Activated CD8-positive, alpha-beta memory T cell treated with anti-CD3 and anti-CD28 coated beads for 1 hour (primary cell): ENCODE measurements at places on chromosomes 16 and 17.
A peak's percentile ranks its signal among the peaks of the same experiment; 100 is the strongest.

DNA sequence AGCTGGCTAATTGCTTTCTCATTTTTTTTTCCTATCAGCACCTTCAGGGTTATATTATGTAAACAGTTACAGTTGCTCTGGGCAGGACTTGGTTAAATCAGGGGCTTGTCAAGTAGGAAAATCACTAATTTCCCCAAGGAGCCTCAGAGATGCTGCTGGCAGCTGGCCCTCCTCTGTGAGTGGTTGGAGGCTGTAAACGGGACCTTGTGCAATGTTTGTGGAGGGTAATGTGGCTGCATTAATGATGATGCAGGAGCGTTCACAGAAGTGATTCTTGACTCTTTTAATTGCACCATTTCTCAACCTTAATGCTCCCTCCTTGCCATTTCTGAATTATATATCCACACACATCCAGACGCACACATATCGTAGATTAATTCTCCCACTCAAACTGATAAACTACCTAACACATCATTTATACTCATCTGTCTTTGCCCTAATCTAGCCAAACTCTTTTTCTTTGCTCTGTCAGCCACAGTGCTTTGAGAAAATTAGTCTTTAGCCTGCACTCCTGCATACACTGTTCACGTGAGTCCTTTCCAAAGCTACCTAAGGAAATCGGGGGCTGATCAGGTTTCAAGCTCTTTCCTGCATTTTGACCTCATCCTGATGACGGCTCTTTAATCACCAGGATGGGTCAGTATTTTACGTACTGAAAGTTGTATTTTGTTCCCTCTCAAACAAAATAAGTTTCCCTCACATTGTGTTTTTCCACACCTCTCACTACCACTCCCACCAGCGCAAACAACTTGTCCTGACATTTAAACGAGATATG is 154.4 kb upstream of the PIRT start:
- DNase-seq = no peak

GRCh38 chr17:76623271-76624146 is 20.0 kb downstream of the ST6GALNAC1 start:
- DNase-seq = peak; percentile 34

- DNase-seq = no peak
Measured at GRCh38 chr17:64491994-64492393, 4.9 kb downstream of the POLG2 start.

DNA sequence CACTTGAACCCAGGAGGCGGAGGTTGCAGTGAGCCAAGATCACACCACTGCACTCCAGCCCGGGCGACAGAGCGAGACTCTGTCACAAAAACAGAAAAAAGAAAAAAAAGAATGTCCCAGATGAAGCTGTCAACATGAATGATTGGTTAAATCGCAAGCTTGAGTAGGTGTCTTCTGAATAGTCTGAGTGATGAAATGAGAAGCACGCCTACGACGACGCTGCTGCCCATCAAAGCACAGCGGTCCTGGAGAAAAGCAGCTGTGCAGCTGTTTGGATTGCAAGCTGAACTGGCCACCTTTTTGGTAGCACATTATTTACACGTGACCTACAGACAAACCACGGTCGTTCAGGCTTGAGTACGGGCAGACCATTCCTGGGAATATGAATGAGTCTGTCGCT is 12.5 kb downstream of the ADCY9 start:
- no peak for DNase-seq

DNA sequence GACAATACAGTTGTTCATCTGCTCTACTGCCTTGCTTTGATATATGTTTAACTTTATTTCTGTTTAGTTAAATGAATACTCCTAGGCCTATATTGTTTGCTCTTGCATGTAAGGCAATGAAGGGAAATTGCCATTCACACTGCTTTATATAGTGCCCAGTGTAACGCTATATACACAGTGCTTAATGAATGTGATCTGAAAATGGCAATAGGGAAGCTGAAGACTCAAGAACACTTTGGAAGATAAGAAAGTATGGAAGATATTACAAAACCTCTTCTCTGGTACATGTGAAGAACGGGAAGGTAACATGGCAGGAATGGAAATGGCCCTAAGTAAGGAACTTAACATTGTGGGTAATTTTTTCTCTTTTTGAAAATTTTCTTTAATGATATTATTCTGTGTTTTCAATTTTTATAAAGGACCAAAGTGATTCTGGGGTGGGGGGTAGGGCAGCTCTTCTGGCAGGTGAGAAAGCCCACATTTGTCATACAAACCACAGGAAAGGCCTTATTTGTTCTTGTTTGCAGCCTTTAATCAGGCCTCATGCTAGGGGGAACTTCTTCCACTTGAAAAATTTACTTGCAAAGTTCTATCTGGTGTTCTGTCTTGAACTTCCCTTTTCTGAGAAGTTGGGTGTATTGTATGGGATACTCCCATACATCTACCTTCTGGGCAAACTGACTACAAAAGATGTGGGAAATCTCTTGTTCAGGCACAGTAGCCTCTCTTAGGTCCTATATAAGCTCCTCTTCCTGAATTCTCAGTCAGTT is 100.8 kb upstream of the CORO6 start:
- DNase-seq = no peak

GRCh38 chr16:2810651-2811050 is 6.4 kb upstream of the PRSS21 start:
- no peak for DNase-seq

GRCh38 chr17:20935740-20936139 is 107.1 kb downstream of the USP22 start:
- DNase-seq = no peak

DNA sequence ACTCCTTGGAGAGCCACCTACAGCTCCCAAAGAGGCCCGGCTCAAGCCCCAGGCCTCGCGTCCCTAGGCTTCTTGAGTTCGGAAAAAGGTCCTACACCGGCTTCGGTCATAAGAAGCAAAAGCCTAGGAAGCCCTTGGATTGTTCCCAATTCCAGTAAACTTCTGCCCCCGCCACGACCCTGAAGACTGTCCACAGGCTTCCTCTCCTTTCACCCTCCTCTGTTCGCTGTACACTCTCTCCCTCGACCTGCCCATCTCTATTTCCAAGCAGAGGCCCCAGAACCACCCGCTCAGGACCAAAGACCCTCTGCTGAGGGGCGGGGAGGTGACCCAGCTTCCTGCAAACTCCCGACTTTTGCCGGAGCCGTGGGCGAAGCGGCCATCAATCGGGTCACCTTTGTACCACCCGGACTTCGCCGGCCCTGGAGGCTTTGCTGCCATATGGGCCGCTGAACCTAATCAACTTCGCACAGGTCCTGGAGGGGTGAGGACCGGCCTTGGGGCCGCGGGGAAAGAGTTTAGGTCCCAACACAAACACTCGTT is 2.7 kb downstream of the HOXB2 start:
- DNase-seq = no peak

DNA sequence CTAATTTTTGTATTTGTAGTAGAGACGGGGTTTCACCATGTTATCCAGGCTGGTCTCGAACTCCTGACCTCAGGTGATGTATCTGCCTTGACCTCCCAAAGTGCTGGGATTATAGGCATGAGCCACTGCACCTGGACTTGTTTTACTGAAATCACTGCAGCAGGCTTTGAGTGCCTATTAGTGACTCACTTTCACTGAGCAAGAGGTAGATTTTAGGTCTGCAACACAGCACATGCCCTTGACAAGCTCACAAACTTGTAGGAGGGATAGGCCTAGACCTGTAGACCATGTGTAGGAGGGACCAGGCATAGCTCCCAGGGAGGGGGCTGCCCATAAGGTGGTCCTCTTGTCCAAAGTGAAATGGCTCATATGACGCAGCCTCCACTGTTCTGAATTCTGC is 27.0 kb upstream of the RPTOR start:
- no peak for DNase-seq

- DNase-seq = no peak
Measured at GRCh38 chr17:3847165-3847670, 1.2 kb upstream of the NCBP3 start.

- DNase-seq = no peak
Measured at GRCh38 chr16:72860726-72861562, 187.0 kb downstream of the ZFHX3 start.

GRCh38 chr16:86505185-86505898 is 5.0 kb upstream of the FOXF1 start:
- DNase-seq = no peak

DNA sequence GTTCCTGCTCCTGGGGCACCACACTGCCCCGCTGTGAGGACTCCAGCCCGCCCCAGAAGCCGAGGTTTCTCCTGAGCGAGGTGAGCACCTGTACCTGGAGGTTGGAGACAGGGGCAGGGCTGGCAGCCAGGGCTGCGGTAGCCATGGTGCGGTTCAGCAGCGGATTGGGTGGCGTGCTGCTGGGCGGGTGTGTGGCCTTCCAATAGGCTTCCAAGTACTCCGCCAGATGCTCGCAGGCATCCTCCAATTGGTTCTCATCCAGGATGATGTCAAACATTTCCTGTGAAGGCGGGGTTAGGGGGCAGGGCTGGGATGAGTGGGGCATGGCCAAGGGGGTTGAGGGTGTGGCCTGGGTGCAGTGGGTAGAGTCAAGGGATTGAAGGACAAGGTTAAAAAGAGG is 11.3 kb upstream of the ARL5C start:
- DNase-seq = no peak

- no peak for DNase-seq
Measured at GRCh38 chr17:79781012-79781650, 3.2 kb downstream of the CBX2 start.

DNA sequence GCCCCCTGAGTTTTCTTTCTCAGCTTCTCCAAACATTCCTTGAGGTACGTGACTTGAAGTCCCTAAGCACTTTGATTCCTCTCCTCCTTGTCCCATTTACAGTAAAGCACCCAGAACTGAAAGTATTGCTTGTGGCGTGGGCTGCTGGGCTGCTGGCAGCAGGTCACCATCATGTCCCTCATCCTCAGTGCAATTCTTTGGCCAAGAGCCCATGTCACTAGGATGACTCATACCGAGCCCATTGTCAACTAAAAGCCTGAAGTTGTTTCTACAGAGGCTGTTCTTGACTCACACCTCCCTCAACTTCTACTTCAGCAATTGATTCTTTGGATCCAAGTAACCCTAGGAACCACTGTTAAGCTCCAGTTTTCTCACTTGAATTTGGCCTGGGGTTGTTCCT is 54.3 kb downstream of the KPNA2 start:
- no peak for DNase-seq

DNA sequence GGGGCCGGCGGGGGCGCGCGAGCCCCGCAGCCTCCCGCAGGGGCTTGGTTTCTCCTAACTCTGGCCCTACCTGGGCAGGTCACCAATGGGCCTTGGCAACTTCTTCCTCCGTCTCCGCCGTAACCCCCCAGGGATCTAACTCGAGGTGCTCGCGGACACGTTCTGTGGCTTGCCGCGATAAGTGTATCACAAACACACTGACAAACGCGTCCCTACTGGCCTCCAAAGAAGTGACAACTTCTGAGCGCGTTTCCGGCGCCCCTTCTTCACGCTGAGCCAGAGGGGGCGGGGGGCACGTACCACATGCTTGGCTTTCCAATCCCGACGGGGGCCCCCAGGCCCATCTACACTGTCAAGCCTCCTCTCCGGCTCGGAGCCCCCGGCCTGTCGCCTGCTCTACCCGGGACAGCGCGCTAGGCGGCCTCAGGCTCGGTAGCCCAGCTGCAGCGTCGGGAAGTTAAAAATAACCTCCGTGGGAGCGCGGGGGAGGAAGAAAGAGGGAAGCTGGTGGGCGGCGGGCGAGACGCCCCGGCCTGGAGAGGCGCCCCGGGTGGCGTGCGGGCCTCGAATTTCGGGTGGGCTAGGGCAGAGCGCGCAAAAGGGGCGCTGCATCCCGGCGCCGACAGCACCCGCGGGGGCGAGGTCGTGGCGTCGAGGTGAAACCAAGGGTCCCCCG is 725 bp upstream of the SPHK1 start:
- peak; percentile 19 for DNase-seq

GRCh38 chr17:82092094-82092586 is 5.9 kb downstream of the FASN start:
- DNase-seq = no peak

DNA sequence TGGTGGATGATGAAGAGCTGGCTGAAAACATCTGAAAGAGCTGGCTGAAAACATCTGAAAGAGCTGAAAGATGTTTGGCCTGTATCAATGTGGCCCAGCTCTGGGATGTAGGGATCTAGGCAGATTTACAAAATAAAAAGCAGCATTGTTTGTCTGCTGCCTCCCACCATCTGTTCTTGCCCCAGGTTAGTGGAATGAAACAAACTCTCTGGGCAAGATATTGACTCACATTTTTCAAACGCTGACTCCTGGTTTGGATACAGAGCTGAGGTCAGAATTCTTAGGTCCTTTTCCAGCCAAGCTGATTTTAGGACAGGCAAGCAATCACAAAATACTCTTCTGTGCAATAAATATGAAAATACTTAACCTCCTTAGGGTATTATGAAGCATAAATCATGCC is 139.0 kb downstream of the STX8 start:
- no peak for DNase-seq

DNA sequence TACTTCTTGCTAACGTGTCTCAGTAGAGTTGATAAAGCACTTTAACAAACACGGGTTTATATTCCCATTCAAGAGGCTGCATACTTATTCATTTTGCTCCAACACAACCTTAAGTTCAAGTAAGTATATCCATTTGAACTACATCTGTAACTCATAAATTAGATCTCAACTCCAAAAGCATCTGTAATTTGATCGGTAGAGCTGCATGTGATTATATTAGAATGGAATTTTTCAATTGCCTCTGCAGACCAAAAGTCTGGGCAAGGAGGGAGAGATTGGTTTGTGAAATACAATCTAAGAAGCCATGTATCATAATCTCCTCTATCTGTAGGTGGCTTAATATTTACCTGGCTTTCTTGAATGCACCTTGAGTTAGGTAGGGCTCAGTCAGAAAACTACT is 371.0 kb downstream of the RBFOX1 start:
- DNase-seq = no peak

- no peak for DNase-seq
Measured at GRCh38 chr17:54544249-54544648, 356.4 kb upstream of the TOM1L1 start.

DNA sequence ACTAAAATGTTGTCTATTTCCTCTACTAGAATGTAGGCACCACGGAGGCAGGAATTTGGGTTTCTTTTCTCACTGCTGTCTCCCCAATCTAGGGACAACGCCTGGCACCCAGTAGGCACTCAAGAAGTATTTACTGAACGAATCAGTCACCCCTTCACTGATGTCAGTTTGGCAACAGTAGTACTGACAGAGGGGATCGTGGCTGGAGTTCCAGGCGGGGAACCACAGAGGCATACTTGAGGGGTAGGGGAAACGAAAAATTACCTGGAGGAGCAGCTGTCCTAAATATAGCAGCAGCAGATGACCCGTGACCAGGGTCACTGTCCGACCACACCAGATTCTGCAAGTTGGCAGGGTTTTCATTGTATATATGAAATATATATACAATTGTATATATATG is 33.3 kb downstream of the TRIM25 start:
- no peak for DNase-seq
